ENCODE measurements at places on chromosomes 1 and 21.

GRCh38 chr1:91757763-91758460, 128.0 kb downstream of the TGFBR3 start:
- no peak for DNase-seq

- DNase-seq, result no peak
Observed at GRCh38 chr1:115982400-115982799, 6.1 kb downstream of the SLC22A15 start.

DNA sequence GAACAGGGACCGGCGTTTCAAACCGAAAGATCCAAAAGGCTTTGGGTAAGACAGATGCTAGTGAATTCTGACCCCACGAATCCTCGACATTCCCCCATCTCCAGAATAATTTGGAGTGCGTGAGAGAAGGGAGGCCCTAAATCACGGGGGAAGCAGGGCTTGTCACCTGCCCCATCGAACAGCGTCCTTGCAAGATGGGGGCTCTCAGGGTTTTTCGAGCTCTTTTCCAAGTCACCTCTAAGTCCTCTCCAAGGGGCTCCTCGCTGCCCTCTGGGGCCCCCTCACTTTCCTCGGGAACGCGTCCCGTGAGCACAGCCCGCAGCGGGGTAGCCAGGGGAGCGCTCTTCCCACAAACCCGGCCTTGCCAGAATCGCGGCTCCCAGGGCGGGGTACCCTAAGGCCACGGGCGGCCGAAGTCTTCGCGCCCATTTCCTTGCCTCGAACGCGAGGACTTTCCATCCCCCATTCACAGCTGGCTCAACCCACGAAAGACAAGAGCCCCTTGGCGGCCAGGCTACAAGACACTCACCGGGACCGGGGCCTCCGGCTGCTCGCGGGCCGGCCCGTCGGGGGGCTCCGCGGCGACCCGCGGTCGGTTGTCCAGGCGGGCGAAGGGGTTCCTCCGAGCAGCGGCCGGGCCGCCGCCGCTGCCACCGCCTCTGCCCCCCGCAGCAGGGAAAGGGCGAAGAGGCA, 546 bp downstream of the DONSON start:
- no peak for DNase-seq

DNA sequence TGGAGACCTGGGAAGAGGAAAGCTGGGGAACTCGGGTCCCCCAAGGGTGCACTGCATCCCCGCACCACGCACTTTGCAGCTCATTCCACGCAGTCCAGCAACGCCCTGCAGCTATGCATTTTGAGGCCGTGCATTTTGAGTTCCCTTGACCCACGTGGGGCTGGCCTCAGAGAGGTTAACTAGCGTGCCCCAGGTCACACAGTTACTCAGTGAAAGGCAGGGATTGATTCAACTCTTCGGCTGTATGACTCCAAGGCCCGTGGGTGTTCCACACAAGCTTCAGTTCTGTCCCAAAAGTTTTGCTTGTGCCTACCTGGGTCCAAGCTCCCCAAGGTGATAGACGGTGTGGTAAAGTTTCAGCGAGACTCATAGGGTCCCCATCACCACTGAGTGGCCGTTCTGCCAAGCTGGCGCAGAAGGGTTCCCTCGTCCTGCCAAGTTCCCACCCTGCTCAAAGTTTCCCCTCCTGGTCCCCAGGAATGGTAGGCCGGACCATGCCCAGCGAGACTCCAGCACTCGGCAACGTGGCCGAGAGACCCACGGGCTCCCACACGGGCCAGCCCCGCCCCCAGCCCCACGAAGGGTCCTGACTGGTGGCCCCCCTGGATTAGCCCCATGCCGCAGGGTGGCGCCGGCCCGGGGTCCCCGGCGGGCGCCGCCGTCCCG, 611 bp downstream of the HSPG2 start:
- no peak for DNase-seq

DNA sequence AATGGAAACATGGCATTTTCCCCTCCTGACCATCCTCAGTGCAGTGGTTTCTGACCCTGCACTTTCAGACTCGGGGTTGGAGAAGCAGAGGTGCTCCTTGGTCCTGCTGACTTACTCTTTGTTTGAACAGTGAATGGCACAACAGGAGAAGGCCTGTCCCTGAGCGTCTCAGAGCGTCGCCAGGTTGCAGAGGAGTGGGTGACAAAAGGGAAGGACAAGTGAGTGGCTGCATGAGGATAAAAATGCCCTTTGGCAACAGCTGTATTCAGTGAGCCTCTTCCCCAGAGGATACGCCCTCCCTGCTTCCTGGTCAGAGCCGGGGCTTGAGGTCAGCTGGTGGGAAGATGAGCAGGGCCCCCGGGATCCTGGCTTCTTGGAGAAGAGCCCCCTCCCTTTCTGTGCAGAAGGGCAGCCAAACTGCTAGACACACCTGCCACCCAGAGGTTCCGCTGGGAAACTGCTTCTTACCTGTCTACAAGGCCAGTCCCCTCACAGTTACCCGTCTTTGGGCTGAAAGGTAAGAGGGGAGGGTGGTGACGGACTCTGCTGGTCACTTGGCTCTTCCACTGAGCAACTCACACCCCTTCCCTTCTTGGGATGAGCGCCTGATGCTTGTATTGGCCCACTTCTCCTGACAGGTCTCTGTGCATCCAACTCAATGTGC, 16.6 kb downstream of the NPL start:
- no peak for DNase-seq
